K562 (cell line): ENCODE measurements at places on chromosomes 5 and 9. TPM values are rescaled to one million over a fixed set of nuclear protein-coding genes. Genes with fewer than 3 reads are reported as not detected.

CACFD1 gene
- polyA plus RNA-seq = 1.1 and 1.4 TPM in 2 replicates

NME5 gene
- not detected in 2 replicates for polyA plus RNA-seq

PTRH1 gene
- polyA plus RNA-seq = 28.2 and 44.3 TPM in 2 replicates

NTNG2 gene
- polyA plus RNA-seq = 0.01 TPM in 1 of 2 replicates, not detected in the other

DNA sequence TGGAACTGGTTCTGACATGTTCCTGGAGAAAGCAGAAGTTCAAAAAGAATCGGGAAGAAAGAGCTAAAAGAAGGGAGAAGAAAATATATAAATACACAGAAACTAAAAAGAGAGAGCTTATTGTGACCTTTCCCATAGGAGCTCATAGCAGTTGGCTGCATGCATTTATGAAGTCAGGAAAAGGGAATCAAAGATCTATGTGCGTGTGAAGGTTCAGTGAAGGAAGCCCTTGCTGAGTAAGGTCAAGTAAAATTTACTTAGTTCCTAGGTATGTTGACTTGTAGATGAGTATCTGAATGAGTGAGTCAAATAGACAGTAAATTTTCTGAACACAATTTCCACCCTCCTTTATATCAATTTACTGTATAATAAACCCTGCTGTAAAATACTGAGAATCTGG is 632.5 kb downstream of the SLCO4C1 start:
- H3K4me3 ChIP-seq = no peak overlapping the region
- no peaks in the 10 kb centered on the region for H3K36me3 ChIP-seq
- no peak overlapping the region for H3K27ac ChIP-seq
- H3K4me1 ChIP-seq = no peaks in the 10 kb centered on the region
- DNase-seq = no peak

DNA sequence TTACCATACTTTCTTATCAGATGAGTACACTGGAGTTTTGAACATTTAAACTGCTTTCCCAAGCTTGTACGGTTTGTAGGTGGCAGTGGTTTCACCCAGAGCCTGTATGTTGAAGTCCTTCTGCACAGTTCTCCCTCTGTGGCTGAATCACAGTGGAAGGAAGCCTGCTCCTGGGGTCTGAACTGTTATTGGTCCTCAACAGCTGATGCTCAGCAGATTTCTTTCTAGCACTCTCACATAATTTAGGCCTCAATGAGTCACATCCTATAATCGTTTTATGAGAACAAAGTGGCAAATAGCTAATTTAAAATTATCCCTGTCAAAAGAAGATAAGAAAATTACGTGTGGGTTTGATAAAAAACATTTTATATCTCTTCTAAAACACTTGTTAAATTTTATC is 229.7 kb downstream of the TLE4 start:
- H3K4me1 ChIP-seq = no peaks in the 10 kb centered on the region
- H3K4me3 ChIP-seq = no peak overlapping the region
- H3K27ac ChIP-seq = no peak overlapping the region
- no peaks in the 10 kb centered on the region for H3K27me3 ChIP-seq
- DNase-seq = no peak

DNA sequence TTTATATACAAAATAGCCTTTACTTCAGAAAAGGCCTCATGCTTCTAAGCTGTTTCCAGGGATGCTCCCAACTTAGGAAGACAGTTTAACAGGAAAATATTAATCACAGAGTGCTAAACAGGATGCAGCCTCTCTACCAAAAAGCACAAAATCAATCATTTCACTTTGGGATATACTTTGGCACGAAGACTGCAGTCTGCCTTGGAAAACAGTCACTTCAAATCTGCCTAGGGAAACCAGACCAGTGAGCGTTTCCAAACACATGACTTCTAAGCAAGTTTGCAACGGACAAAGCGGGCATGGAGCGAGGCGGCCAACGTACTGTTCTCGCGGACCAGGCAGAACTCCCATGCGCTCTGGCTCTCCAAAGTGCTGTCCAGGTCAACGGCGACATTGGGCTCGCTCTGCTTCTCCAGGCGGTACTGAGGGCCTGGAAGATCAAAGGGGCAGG is 201.0 kb downstream of the MAPKAP1 start:
- 0 out of 2 replicates have a peak, but pooled peaks cover 4% of the 10 kb centered on the region for H3K4me1 ChIP-seq
- H3K36me3 ChIP-seq = no peaks in the 10 kb centered on the region
- DNase-seq = no peak
- H3K4me3 ChIP-seq = no peak overlapping the region
- no peaks in the 10 kb centered on the region for H3K27me3 ChIP-seq

DNA sequence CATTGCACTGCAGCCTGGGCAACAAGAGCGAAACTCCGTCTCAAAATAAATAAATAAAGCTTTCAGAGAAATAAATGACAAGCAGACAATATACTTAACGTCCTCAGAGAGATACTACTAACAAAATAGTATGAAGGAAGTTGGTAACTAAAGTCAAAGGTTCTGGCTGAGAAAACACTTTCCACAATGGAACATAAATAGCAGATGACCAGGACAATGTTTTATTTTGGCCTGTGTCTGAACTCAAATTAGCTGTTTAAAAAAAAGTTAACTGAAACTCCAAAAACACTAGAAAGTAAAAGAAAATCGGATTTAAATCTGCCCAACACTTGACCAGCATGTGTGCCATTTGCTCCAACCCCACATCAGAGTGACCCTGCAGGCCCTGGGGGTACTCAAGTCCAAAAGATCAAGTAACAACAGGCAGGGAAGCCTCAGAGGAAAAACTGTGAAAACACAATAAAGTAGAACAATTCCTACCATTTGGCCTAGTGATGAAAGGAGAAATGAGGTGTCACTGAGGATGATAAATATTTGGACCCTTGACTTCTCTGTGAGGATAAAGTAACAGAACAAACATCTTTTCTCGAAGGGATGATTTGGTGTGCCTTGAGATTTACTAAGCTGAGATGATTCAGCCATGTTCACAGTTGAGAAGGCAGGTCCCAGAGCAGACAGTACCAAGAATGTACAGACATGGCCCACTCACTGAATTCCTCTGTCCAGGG is 47.7 kb downstream of the LHFPL2 start:
- peaks cover 13% of the 10 kb centered on the region; the same call in 2 of the 3 replicates for H3K4me1 ChIP-seq
- no peaks in the 10 kb centered on the region for H3K27me3 ChIP-seq
- DNase-seq = no peak
- H3K4me3 ChIP-seq = no peak overlapping the region
- H3K27ac ChIP-seq = no peak overlapping the region

DNA sequence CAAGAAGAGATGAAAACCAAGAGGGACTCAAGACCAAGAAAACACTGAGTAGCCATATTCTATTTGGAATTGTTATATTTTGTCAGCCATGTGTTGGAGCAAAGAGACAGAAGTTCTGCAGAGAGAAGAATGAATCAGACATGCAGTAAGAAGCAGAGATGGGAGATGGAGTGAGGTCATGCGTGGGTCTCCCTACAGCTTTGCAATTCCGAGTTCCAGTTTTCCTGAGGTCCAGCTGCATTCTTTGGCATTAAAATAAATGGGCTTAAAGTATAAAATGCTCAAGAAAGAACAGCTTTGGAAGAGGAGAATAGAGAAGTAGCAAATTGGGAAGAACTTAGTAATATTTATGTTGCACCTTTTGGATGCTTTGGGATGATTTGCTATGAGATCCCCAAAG is 361.6 kb downstream of the NPR3 start:
- no peaks in the 10 kb centered on the region for H3K4me1 ChIP-seq
- no peaks in the 10 kb centered on the region for H3K27me3 ChIP-seq
- no peak overlapping the region for H3K4me3 ChIP-seq
- no peak for DNase-seq

DNA sequence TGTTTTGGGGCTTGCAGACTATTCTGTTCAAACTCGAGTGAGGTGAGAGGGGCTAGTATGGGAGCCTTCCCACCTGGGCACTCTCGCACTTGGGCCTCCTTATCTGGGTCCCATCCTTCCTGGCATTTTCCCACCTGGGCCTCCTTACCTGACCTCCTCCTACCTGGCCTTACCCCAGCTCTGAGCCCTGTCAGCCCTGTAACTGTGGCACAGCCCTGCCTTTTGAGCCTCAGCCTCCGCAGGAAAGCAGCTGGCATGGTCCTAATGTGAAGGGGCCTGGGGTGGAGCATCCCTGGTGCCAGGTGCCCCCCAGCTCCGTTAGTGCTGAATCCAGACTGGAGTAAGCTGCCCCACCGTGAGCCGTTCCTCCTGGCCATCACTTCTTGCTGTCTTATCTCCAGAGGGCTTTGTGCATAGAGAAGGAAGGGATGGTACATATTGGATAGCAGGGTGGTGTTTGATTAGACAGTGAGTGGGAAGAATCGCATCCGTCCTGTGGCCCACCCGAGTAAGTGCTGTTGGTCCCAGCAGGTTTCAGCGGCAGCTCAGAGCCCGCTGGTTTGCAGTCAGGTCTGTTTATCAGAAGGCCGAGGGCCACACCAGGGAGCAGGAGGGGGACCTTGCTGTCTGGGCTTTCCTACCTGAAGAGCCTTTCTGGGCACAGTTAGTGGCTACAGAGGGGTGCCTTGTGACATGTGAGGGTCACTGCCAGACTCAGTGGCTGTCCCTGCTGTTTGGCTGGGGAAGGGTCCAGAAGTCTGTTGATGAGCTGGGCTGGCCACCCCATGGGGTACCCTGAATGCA is 76.5 kb downstream of the WNK2 start:
- DNase-seq = no peak
- H3K27ac ChIP-seq = no peak overlapping the region
- peaks cover 16% of the 10 kb centered on the region for H3K27me3 ChIP-seq
- H3K4me3 ChIP-seq = no peak overlapping the region
- H3K36me3 ChIP-seq = no peaks in the 10 kb centered on the region
- H3K4me1 ChIP-seq = no peaks in the 10 kb centered on the region

DNA sequence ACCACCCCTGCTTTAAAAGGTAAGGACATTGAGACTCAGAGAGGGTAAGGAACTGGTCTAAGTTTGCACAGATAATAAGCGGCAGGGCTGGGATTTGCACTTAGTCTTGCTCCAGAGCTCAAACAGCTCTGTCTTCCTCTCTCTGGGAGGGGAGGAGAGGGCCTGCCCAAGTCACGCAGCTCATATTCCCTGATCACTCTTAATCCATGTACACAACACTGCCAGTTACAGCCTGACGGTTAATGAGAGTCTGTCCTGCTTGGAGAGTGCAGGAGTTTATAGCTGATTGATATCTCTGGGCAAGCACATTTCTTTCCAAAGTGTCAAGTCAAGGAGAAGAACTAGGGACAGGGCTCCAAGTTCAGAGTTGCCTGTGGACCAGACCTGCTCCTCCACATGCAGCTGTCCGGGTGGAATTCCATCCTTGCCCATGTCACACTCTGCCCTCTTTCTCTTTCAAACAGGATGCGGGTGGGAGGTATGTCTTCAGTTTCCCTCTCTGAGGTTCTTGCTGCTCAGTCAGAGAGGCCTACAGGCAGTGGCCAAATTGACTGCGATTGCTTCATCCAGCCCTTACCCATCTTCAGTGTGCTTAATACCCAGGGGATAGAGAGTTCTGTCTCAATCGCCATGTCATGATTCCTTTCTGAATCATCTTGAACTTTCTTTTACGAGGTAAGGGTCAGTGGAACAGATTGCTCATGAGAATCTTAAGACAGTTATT is 54.5 kb downstream of the GALNT12 start:
- H3K36me3 ChIP-seq = no peaks in the 10 kb centered on the region
- no peak overlapping the region for H3K4me3 ChIP-seq

DNA sequence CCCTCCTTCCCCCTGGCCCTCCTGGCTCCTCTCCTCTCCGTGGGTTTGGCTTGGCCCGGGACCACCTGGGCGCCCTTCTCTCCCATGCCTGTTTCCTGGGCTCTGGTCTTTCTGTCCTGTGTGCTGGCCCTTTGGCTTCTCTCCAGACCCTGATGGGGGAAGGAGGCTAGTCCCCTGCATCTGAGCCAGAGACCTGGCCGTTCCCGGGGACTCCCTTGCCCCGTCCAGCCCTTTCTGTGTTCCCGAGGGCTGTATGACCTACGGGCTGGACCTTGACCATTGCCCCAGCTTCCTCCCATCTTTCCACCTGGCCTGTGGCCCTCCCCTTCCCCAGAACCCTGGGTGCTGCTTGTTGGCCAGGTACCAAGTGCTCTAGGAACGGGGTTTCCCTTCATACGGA is 8.4 kb downstream of the NELFB start:
- H3K27ac ChIP-seq = no peak overlapping the region
- H3K4me3 ChIP-seq = no peak overlapping the region
- H3K27me3 ChIP-seq = no peaks in the 10 kb centered on the region
- H3K36me3 ChIP-seq = peaks cover 59% of the 10 kb centered on the region; the same call in 2 of the 3 replicates

DNA sequence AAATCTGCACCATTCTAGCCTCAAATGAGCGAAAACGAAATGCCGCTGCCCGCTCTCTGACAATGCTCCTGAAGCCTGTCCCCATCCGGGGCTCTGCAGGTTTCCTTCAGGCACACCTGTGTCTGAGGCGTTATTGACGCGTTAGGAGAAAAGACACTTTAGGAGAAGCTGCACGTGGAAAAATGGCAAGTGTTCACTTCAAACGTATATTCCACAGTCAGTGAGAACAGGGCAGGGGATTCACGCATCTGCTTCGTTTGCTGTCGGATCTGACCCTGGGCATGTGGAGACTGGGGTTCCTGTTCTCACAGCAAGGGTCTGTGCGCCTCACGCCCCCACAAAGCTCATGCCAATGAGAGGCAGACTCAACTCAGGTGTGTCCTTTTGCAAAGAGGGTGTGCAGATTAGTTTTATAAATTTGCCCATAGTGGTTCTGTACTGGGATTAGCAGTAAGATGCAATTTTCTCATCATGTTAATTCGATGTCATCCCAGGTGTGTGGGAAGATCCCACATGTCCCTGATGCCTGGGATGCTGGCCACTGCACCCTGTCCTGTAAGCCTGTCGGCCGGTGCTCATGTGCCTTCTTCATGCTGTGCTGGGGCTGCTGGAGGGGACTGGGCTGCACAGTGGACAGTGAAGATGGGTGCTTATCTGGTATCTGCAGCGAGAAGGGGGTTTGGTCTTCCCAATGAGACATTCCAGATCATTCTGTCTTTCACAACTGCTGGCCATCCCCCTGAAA is 11.2 kb upstream of the TBC1D9B start:
- DNase-seq = no peak
- H3K27me3 ChIP-seq = peaks cover 47% of the 10 kb centered on the region
- no peak overlapping the region for H3K27ac ChIP-seq
- H3K4me1 ChIP-seq = peaks cover 6% of the 10 kb centered on the region; the same call in 2 of the 3 replicates

DNA sequence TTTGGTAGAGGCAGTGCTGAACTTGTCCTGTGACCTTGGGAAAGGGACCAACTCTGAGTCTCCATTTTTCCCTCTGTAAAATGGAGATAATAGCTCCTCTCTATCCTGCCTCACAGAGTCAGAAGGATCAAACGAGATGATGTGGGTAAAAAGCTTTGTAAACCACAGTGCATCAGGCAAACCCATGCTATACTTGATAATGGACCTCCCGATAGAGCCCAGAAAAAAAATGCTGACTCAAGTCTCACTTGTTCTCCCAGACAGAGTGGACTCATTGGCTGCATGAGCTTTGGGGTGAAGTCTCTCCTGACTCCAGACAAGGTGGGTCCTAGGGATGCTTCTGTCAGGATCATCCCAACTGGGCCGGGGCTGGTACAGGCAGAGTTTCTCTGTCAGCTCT is 32.0 kb downstream of the RGS3 start:
- peaks cover 2% of the 10 kb centered on the region; the same call in 2 of the 3 replicates for H3K27me3 ChIP-seq
- no peak for DNase-seq
- H3K4me3 ChIP-seq = no peak overlapping the region
- H3K36me3 ChIP-seq = no peaks in the 10 kb centered on the region
- no peak overlapping the region for H3K27ac ChIP-seq
- H3K4me1 ChIP-seq = no peaks in the 10 kb centered on the region; the same call in 2 of the 3 replicates

- no peak within 1 kb of the TSS for H3K27ac ChIP-seq
- H3K4me1 ChIP-seq = peaks cover 17% of the 10 kb centered on the region
- H3K36me3 ChIP-seq = no peaks in the 10 kb centered on the region
These were observed at the start of gene HSPB3 for GRCh38 chr5:54455413-54456157. HSPB3 (plus strand) TSS chr5:54455699; CDS start chr5:54455790, 91 bp downstream.

GRCh38 chr9:7756088-7756487 is 43.5 kb downstream of the DMAC1 start:
- no peaks in the 10 kb centered on the region for H3K4me1 ChIP-seq
- no peaks in the 10 kb centered on the region for H3K27me3 ChIP-seq
- no peak overlapping the region for H3K27ac ChIP-seq
- H3K36me3 ChIP-seq = no peaks in the 10 kb centered on the region
- DNase-seq = no peak
